ENCODE measurements at places on chromosomes 4 and X.
A peak's percentile ranks its signal among the peaks of the same experiment; 100 is the strongest.

- no peak for DNase-seq
- peaks cover 11% of the 10 kb centered on the region for H3K4me1 ChIP-seq
- H3K4me3 ChIP-seq = no peak overlapping the region
- H3K27me3 ChIP-seq = no peaks in the 10 kb centered on the region
Observed at GRCh38 chrX:40245488-40246071, 147.8 kb upstream of the BCOR start.

DNA sequence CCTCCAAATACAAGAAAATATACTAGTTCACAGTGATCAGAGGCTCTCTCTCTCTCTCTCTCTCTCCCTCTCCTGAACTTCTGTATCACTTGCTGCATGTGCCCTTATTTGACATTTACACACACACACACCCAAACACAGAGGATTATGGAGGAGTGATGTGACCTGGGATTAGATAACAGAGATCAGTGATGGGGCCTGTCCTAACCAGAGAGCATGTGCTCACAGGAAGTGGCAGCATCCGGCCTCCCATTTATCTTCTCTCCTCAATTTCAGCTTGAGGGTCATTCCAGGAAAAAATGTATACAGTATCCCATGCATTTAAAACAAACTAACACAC lies 143.0 kb downstream of the TSPAN5 start:
- H3K4me3 ChIP-seq = no peak overlapping the region
- peaks cover 2% of the 10 kb centered on the region for H3K36me3 ChIP-seq
- DNase-seq = no peak
- peak overlapping the region; percentile 10 for H3K27ac ChIP-seq

DNA sequence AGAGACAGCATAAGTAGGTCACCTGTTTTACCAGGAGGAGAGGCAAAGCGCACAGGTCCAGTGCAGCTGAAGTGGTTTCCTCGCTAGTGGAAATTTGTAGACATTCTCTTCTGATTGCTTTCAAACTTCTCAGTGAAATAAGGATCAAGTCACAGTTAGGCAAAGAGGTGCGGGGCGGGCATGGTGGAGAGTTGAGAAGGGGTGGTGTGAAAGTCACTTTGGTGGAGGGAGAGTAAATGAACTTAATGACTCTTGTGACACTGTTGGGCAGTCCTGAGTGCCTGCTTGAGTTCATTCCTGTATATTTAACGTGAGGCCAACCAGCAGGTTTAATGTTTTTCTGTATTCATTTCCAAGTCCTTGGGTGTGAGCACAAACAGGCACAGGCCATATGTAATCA lies 235.6 kb downstream of the TRIML1 start:
- H3K36me3 ChIP-seq = no peaks in the 10 kb centered on the region
- DNase-seq = no peak
- H3K27me3 ChIP-seq = no peaks in the 10 kb centered on the region
- H3K4me3 ChIP-seq = no peak overlapping the region
- H3K4me1 ChIP-seq = no peaks in the 10 kb centered on the region

DNA sequence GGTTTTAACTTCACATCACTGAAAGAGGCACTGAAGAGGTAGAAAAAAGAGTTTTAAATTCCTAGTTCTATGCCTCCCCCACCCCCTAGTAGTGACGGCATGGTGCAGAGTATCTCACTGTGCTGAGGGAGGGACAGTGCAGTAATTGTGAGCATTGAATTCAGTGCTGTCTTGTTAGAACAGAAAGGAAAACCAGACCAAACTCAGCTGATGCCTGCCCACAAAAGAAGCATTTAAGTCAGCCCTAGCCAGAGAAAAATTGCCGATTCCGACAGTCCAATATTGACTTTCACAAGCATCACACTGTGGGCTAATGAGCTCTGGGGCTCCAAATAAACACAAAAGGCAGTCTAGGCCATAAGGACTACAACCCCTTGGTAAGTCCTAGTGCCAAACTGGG lies 417.7 kb downstream of the AR start:
- H3K4me3 ChIP-seq = no peak overlapping the region
- no peaks in the 10 kb centered on the region for H3K27me3 ChIP-seq
- no peak overlapping the region for H3K27ac ChIP-seq
- no peaks in the 10 kb centered on the region for H3K36me3 ChIP-seq

- DNase-seq = no peak
- H3K36me3 ChIP-seq = peaks cover 59% of the 10 kb centered on the region
Observed at GRCh38 chr4:67531379-67531962, 13.8 kb downstream of the CENPC start.

GRCh38 chr4:128639541-128640270 lies 169.8 kb upstream of the JADE1 start:
- no peaks in the 10 kb centered on the region for H3K36me3 ChIP-seq
- H3K4me3 ChIP-seq = no peak overlapping the region
- H3K27me3 ChIP-seq = no peaks in the 10 kb centered on the region
- no peaks in the 10 kb centered on the region for H3K4me1 ChIP-seq

- DNase-seq = no peak
- H3K27me3 ChIP-seq = no peaks in the 10 kb centered on the region
- H3K4me3 ChIP-seq = no peak overlapping the region
- no peak overlapping the region for H3K27ac ChIP-seq
- no peaks in the 10 kb centered on the region for H3K4me1 ChIP-seq
Observed at GRCh38 chrX:11406109-11406765, 113.0 kb downstream of the AMELX start.

DNA sequence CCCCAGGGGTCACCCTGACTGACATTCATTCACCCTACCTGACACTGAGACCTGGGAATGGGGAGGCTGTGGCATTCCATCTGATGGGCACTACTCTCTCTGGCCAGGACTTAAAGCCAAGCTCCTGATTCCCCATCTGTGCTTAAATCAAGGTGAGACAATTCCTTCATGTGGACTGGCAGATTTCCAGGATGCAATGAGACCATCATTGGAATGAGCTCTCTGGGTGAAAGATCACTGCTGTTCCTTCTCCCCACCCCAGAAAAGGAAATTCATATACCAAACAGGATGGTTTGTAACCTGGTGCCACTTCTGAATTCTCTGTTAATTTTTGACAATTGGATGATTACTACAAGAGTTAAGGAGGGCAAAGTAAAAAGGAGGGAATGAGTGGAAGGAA lies 354.8 kb downstream of the MID1IP1 start:
- H3K4me1 ChIP-seq = no peaks in the 10 kb centered on the region
- H3K4me3 ChIP-seq = no peak overlapping the region
- H3K27me3 ChIP-seq = peaks cover 40% of the 10 kb centered on the region
- H3K36me3 ChIP-seq = no peaks in the 10 kb centered on the region

DNA sequence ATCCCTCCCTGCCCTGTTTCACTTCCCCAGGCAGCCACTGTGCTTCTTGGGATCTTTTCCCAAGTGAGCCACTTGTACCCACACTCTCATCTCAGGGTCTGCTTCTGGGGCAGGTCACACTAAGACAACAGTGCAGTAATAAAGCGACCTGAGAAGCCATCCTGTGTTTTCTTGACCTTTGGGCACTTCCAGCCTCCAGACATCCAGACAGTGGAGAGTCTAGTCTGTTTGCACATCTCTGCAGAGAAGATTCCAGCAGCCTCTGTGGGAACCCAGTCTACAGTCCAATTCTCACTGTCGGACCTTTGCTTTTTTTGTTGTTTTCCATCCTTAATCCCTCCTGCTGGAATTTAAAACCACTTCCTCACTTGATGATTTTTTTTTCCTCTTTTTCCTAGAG lies 50.3 kb upstream of the ATP6AP2 start:
- H3K27ac ChIP-seq = no peak overlapping the region
- H3K27me3 ChIP-seq = peaks cover 12% of the 10 kb centered on the region
- DNase-seq = no peak
- H3K4me1 ChIP-seq = no peaks in the 10 kb centered on the region

DNA sequence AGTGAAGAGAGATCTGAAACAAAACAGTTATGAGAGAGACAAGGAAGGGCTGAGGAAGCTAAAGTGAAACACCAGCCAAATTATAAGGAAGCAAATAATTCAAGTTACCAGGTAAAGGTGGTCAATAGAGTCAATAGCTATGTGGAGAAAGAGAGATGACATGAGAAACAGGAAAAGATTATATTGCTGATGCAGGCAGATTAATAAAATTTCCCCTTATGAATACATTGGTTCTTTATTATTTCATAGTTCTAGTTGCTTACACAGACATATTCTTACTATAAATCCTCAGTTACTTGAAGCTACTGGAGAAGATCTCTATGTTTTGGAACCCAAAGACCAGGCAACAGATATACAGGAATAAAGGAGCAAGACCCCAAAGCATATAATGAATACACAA lies 273.7 kb upstream of the CTSO start:
- no peak overlapping the region for H3K27ac ChIP-seq
- H3K36me3 ChIP-seq = no peaks in the 10 kb centered on the region
- DNase-seq = no peak
- H3K4me1 ChIP-seq = no peaks in the 10 kb centered on the region
- H3K27me3 ChIP-seq = no peaks in the 10 kb centered on the region

- no peak overlapping the region for H3K4me3 ChIP-seq
- DNase-seq = no peak
- H3K4me1 ChIP-seq = no peaks in the 10 kb centered on the region
- peaks cover 10% of the 10 kb centered on the region for H3K27me3 ChIP-seq
Observed at GRCh38 chr4:18250564-18250963, 229.0 kb upstream of the LCORL start.

DNA sequence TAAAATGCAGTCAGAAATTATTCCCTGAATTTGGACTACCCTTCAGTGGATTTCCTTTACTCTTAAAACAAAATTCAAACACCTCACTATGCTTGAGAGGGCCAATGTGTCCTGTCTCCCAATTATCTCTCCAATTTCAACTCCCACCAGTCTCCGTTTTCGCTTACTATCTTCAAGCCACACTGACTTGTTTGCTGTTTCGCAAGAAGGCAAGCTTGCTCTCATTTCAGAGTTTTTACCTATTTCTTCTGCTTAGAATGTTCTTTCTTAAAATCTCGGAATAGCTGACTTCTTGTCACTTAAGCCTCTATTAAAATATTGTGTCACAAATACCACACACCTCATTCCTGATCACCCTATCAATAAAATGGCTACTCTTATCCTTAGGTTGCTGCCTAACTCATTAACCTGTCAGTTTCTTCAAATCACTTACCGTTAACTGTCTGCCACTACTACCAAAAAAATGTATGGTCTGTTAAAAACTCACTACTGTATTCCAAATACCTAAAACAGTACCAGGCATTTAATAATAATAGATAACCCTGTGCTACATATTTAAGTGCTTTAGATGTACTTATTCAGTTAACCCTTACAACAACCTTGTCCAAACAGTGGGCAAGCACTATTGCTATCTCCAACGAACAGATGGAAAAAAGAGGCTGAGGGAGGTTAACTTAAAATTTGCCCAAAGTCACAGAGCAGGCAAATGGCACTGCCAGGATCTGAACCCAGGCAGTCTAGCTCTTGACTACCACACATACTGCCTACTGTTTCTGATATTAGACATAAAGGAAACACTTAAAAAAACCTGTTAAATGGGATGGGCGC lies 2.9 kb downstream of the UBA6 start:
- H3K27ac ChIP-seq = peak overlapping the region; percentile 35
- peaks cover 43% of the 10 kb centered on the region for H3K4me1 ChIP-seq
- DNase-seq = no peak

GRCh38 chr4:126223784-126224407 lies 909.1 kb downstream of the FAT4 start:
- no peak overlapping the region for H3K4me3 ChIP-seq
- no peak overlapping the region for H3K27ac ChIP-seq
- no peaks in the 10 kb centered on the region for H3K4me1 ChIP-seq
- DNase-seq = no peak
- no peaks in the 10 kb centered on the region for H3K27me3 ChIP-seq
